ENCODE measurements at places on chromosomes 4 and X. TPM values are rescaled to one million over a fixed set of nuclear protein-coding genes. Genes with fewer than 3 reads are reported as not detected.

GRCh38 chr4:184355111-184355604, 119.2 kb downstream of the IRF2 start:
- peak; percentile 99 for DNase-seq

- peak; percentile 91 for DNase-seq
Measured at GRCh38 chr4:140296335-140297220, 76.9 kb upstream of the SCOC start.

DNA sequence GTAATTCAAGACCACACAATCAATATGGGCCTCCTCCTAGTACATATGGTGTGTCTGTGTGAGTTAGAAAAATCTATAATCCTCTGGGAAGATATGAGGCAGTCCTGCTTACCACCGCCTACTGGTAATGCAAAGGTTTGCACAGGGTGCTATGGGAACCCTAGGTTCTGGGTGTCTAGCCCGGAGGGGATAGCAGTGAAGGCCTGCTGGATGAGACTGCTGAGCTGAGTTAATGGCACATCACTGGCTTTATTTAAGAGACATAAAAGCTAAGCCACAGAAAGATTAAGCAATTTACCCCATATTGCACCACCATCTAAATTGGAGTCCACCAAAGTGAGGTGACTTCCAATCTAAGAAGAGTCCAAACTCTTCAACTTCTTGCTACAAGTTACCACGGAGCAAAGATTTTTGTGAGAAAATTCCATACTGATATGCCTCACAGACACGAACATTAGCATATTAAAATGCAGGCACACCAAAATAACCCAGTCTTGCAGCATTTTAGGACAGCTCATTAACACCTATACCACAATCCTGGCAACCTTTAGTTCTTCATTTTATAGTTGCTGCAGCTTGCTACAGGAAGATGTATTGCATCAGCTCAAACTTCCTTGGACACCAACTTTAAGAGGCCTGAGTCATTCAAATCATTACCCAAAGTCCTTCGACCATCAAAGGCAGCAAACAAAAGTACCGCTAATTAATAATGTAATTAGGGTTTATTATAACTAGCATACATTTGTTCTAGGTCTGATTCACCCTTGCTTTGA, 13.7 kb downstream of the DGKK start:
- DNase-seq = no peak

GRCh38 chr4:93897559-93897958, 69.0 kb downstream of the ATOH1 start:
- DNase-seq = peak; percentile 11

- no peak for DNase-seq
Measured at GRCh38 chr4:130760246-130760645, 1664.3 kb downstream of the C4orf33 start.

DNA sequence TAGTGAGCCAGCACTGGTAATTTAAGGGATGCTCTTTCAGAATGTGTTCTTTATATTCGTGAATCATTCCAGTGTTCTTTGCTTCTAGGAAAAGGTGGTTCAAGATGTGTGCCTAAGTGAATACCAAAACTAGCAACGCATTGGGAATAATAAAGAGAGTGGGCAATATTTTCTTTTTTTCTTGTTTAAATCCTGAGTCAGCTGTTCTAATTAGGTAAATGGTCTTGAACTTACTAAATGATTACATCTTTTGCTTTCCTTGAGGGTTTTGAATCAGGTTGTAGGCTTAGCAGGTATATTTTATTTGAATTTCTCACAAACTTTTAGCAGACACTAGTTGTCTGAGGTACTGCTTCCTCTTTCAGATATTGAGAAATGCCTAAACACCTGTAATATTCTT, 29.5 kb downstream of the ENPEP start:
- DNase-seq = no peak

DNA sequence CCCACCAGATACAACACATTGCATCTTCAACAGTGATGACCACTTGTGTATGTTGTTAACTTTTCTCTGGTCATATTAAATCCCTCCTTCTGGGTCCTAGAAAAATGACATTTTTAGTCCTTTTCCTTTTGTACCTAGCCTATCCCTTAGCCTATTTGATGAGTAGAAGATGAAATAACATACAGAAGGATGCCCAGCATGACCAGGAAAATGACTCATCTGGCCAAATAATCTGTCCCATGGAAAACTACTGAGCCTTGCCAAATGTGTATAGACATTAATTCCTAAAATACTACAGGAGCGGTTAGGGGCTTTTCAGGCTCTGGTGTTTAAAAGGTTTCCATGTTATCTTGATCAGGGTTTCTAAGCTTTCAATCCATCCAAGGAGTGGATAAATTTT, 129.0 kb upstream of the KCNIP4 start:
- no peak for DNase-seq

- no peak for DNase-seq
Measured at GRCh38 chr4:187618701-187619281, 376.8 kb upstream of the ZFP42 start.

DNA sequence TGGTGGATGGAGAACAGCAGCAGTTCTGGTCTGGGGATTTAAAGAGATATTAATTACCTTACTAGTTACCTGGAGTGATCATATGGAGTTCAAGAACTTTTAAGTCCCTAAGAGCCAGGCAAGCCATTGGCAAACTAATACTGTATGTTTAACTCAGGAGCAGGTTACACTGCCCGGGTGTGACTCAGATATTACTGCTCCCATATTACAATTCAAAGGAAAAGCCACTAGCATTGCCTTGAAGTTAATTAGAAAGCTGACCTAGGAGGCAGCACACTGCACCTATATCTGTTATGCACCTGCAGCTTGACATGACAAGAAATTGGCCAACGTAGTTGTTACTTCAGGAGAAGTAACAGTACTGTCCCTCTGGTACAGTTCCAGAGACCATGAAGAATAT, 47.2 kb downstream of the GRK4 start:
- DNase-seq = no peak

DNA sequence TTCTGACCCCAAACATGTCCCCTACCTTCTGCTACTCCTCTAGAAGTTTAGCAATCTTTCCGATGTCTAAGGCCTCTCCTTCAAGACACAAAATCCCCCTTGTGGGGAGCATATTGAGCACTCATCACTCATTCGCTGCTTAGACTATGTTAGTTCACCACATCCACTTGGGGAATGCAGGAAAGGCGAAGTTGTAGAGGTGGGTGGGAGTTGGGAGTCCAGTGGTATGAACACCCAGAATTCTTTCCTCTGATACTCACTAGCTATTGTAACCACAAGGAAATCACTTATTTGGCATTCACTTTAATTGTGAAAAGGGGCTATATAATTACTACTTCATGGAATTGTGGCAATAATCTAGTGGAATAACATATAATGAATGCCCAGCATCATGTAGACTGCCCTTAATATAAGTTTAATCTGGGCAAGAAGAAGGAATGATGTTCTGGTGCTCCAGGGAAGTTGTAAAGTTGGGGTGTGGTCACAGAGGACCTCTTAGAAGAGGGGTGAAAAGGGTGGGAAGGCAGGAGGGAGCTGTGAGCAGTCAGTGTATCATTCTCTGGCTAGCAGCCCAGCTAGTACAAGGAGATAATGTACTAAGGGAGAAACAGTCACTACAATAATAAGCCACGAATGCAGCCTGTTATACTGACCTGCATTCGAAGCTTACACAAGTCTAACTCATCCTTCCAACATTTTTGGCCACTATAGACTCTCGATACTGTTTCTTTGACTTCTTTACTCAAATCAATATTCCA, 468.2 kb upstream of the DIPK2B start:
- peak; percentile 17 for DNase-seq

GRCh38 chrX:29922607-29923006, 292.8 kb upstream of the MAGEB2 start:
- no peak for DNase-seq

- DNase-seq = no peak
Measured at GRCh38 chr4:36823199-36823967, 421.2 kb upstream of the NWD2 start.

DNA sequence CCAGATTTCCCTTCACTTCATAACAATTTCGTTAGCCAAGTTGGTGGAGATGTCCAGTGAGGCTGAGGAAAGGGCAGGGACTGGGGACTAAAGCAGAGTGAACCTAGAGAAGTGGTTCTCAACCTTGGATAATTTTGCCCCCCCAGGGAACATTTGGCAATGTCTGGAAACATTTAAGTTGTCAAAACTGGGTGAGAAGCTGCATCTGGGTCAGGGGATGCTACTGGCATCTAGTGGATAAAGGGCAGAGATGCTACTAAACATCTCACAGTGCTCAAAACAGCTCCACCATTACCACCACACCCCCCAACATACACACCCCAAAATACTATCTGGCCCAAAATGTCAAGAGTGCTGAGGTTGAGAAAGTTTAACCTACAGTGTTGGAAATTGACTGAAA, 32.0 kb upstream of the FGF16 start:
- DNase-seq = peak; percentile 35

- no peak for DNase-seq
Measured at GRCh38 chrX:106178826-106179225, 10.7 kb downstream of the PWWP3B start.

- DNase-seq = no peak
Measured at GRCh38 chrX:21973321-21974010, 33.0 kb downstream of the SMS start.

The FGFBP2 gene
- not detected for total RNA-seq

The DMRTC1B gene
- not detected for total RNA-seq

The SSX2B gene
- total RNA-seq = not detected

The TMEM31 gene
- not detected for total RNA-seq

The ALPK1 gene
- total RNA-seq = 1.1 TPM

The FHIP1A gene
- total RNA-seq = 0.60 TPM

The PRDX4 gene
- total RNA-seq = 204 TPM

All from lung microvascular endothelial cell (primary cell).